ENCODE measurements at places on chromosomes 6 and 20.

DNA sequence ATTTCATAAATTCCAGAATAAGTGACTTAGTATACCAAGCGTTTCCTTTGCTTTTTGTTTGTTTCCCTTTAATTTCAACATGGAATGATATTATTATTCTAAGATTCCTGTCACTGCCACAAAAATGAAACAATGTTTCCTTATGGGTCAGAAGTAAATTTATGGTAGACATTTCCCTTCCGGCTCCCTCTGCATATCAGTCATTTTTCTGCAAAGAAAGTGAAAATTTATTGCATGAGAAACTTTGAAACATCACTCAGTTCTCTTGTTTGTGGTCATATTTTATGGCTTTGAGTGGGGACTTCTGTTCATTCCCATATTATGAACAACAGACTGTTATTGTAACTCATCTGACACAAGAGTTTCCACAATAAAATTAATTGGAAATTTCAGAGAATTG lies 97.8 kb downstream of the NKAIN2 start:
- no peak for DNase-seq

GRCh38 chr6:31825553-31825952 lies 2.0 kb upstream of the HSPA1B start:
- no peak for DNase-seq

DNA sequence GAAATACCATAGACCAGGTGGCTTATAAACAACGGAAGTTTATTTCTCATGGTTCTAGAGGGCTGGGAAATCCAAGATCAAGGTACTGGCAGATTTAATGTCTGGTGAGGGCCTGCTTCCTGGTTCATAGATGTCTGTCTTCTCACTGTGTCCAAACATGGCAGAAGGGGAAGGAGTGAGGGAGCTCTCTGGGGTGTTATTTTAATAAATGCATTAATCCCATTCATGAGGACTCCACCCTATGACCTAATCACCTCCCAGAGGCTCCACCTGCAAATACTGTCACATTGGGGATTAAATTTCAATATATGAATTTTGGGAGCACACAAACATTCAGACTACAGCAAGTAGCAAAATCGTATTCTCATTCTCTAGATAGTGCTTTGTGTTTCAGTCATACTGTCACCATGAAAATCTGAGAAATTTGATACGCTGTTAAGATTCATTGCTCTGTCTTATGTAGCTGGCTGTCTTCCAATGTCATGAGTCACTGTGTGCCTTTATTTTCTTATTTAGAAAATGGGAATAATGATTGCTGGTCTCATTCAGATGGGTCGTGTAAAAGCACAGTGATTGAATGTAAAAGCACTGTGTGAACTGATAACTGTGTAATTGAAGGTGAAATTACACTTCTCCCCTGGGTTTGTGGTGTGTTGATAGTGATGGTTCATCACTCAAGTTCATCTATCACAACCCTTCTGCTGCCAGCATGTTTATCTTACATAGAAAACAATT lies 8.9 kb upstream of the ERVFRD-1 start:
- peak; percentile 67 for DNase-seq

DNA sequence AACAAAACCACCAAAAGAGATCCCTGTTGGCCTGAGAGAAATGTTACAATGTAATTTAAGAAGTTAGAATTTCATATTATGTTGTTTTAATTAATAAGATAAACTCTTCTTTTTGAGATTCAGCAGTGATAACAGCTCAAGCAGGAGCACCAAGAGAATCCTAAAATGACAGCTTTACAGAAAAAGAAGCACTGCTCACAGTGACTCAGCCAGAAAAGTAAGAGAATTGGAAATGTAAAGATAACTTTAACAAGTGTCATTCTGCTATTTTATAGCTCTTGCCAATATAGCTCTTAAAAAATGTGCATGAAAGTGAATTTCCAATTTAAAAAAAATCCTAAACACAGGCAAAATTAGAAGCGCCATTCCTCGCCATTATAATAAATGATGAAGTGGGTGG lies 111.3 kb downstream of the UBE3D start:
- DNase-seq = no peak

- DNase-seq = no peak
Observed at GRCh38 chr6:79335133-79335674, 100.7 kb upstream of the HMGN3 start.

- no peak for DNase-seq
Observed at GRCh38 chr20:58918621-58919020, 62.4 kb upstream of the NELFCD start.

DNA sequence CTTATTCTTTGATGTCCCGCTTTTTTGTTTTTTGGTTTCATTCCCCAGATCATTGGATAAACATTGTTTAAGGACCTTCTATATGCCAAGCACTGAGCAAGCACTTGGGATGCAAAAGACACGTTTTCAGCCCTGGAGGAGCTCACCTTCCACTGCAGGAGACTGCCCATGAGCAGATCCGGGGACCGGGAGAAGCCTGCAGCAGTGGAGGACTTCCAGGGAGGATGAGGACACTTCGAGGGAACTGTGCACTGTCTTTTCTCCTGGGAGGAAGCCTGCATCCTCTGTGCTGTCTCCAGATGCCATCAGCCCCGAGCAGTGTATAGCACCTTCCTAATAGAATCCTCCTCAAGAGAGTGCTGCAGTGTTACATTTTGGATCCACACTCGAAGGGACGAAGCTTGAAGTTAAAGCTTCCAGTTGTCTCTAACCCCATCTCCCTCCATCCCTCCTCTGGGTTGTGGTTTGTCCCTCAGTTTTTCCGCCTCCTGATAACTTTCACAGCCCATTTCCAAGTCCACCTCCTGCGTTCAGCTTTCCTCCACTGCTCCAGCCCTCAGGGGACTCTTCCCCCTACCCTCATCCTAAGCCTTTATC lies 5.8 kb upstream of the KCNG1 start:
- DNase-seq = no peak

DNA sequence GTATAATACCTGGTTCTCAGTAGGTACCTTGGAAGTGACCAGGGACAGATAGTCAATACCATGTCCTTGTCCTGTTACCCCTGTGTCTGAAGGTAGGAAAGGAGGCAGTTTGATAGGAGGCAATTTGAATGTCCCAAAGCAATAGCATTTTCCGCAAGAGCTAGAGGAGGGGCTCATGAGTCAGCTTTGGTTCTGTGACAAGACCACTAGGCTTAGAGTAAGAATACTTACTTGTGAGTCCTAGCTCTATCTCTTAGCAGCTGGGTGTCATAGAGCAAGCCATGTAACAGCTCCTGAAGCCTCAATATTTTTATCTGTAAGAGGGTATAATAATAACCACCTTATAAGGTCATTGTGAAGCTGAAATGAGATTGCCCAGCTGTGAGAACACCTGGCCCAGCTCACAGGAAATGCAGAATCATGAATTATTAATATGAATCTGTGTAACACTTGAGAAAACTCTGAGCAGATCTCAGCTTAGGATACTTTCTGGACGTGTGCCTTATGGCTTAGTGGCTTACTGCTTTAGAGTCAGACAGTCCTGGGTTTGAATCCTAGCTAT lies 58.6 kb downstream of the DAAM2 start:
- DNase-seq = no peak
